ENCODE measurements at places on chromosomes 4 and X.

- peak; percentile 22 for DNase-seq
These were observed 53.9 kb downstream of the ENPP6 start for GRCh38 chr4:184163813-184164212.

DNA sequence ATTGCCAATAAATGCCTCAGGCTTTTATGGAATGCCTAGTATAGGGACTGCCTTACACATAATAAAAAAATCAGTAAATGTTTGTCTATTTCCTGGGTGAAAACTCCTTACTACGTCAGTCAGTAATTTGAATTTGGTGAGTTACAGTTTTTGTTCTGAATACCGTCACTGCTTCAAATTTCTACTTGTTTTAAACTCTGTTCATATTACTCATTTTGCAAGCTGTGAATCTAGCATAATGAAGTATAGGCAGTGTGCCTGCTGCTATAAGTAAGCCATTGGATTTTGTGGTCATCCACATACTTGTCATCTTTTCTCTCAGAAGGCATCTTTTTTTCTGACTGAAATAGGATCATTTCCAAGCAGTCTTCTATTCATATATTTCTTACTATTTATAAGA is 43.1 kb downstream of the SYNPO2 start:
- no peak for DNase-seq

GRCh38 chr4:126004941-126005340 is 690.2 kb downstream of the FAT4 start:
- no peak for DNase-seq

DNA sequence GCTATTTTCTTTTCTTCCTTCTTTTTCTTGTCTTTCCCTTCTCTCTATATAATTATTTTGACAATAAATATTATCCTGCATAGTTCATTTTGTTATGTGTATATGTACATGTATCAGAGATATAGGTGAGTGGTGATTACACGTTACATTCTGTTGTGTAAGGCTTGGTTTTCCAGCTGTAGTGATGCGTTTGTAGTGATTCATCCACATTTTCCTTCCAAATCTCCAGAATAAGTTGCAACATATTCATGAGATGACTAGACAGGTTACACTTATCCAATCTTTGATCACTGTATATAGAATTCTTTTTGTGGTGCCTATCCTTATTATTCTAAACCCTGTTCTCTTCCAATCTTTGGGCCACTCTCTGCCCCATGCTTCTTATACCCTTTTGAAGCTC is 540.2 kb downstream of the GBA3 start:
- no peak for DNase-seq

GRCh38 chrX:10104958-10105658 is 51.7 kb upstream of the CLCN4 start:
- DNase-seq, result no peak

DNA sequence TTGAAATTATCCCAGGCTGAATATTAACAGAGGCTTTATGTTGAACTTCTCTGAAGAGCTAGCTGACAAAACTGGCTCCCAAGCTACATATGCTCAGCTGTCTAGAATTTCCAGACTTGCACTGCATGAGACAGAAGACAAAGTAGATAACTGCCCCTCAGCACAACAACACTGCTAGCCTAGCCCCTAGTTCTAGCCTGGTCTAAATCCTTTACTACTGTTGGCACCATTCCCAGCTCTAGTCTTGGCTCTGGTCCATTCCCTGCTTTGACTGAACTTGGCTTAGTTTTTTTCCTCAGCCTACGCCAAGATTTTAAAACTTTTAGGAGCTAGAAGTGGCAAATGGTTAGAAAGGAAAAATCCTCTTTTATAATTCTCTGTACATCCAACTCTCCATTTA is 7.6 kb upstream of the OPHN1 start:
- no peak for DNase-seq

- no peak for DNase-seq
These were observed 8.7 kb upstream of the PPP3CA start for GRCh38 chr4:101355767-101356702.

DNA sequence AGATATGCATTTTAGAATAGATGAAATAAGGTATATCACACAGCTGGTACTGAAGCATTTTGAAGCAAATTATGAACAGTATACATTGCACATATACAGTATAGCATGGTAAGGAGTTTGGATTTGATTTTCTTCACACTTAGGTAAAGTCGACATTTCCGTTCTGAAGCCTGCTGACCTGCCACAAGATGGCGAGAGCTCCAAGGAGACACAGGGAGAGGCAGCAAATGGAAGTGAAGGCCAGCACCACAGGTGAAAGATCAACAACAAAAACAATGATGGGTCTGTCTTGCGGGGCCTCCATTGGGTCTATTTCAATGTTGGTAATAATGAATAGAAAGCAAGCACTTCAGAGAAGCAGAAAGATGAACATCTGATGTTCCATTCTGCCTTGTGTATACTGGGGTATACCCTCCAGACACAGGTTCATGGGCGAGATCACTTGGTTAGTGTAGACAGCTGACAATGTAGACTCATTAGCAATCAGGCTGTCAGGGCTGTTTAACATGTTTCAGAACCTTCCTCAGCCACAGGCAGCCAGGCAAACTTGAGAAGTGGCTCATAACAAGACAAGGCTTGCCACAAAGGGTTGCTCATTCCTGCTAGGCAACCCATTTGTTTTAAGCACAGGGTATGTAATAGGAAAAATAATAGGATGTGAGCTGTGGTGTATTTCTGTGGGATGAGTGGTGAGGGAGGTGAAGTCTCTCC is 21.4 kb upstream of the NOX1 start:
- DNase-seq, result no peak

GRCh38 chr4:145097331-145097820 is 620 bp downstream of the ANAPC10 start:
- DNase-seq, result no peak

All from CD4-positive, alpha-beta T cell (primary cell).